Activated T-cell treated with anti-CD3 and anti-CD28 coated beads, Interleukin-2, amount 50 U/mL, for 1 hour (primary cell): ENCODE measurements at places on chromosomes 13 and 19.

- no peak for DNase-seq
These were observed 342.2 kb downstream of the DACH1 start for GRCh38 chr13:71524613-71525304.

DNA sequence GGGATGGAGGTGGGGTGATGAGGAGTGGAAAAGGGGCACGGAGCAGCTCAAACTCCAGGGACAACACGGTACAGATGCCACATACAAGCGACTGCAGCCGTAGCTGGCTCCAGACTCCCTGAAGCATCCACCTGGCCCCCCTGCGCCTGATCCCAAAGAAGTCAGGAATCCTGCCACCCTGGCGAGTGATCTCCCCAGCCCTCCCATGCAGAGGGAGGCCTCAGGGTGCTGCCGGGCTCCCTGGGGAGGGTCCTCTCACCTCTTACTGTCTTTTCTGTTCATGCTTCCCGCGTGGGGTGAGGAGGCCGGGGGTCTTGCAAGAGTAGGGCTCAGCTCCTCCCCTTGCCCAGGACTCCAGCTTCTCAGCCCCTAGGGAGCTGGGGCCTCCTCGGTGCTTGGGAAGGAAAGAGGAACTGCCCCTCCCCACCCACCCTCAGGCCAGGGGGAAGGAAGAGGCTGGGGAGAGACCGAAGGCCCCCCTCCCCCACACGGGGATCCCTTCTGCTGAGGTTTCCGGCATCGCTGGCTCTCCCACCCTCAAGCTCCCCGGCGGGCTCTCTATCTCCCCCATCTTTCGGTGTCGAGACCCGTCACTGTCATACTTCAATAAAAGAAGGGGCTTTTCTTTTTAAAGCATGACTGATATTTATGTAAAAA lies at the start of gene RASGRP4:
TSS of gene RASGRP4 (minus strand) at position 410 of the 657 bp plus-strand sequence. CDS start at position 282, 128 bp downstream.
- DNase-seq: no peak

- no peak for DNase-seq
These were observed 24.5 kb downstream of the SAE1 start for GRCh38 chr19:47155148-47155547.

- no peak for DNase-seq
These were observed 22.9 kb downstream of the BICRA start for GRCh38 chr19:47631681-47632446.

DNA sequence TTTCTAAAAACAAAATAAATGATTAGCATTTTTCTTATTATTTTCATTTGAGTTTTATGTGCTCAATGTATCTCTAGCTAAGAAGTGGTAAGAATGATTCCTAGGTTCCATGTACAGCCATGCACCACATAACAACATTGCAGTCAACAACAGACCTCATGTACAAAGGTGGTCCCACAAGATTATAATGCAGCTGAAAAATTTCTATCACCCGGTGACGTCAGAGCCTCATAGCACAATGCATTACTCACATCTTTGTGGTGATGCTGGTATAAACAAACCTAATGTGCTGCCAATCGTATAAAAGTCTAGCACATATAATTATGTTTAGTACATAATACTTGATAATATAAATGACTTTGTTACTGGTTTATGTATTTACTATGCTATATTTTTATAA lies 120.5 kb downstream of the SLC7A1 start:
- no peak for DNase-seq
